ENCODE measurements at places on chromosomes 4 and X.

DNA sequence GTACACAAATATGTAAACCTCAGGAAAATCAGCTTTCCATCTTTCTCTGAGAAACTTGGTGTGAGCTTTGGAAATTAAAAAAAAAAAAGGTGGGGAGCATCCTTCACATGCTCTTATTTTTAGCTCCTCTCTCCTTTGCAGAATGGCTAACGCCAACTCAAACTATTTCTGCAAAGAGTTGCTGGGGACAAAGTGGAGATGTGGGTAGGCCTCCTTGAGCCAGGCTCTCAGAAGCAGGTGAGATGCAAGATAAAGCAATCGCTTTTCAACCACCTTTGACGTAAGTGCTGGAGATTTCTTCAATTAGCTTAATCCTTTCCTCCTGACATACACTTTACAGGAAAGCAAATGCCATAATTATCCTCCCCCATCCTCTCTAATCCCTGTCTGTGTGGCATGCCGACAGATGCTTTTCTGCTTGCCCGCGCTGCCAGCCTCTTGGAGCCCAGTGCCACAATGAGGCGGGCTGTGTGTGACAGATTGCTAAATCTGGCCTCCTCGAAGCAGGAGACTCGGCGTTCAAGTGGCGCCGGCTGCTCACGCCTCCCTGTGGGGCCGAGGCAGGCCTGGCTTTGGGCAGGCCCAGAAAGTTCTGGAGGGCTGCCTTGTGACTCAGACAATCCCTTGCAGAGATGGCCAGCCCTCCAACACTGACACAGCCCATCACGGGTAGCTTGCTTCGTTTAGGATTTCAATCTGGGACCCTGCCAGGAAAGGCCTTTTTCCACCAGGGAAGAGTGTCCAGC is 64.9 kb upstream of the SOD3 start:
- peak; percentile 34 for DNase-seq

DNA sequence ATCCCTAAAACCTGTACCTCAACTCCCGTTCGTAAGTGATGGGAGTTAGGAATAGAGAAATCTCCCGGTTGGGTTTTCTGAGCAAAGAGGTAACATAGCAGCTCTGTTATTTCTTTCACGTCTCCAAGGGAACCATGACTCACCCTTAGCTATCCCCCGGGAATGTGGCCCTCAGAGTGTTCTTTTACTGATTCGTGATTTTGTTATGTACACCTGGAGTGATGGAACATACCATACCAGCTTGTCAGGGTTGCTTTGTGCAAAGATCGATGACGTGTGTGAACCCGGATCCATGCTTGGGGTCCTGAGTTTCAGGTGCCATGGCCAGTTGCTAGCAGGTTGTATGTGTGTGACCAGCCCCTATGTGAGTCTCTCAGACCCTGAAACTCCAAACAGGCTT is 52.6 kb downstream of the HPRT1 start:
- peak; percentile 75 for DNase-seq

GRCh38 chr4:1502976-1503375 is 96.7 kb upstream of the NKX1-1 start:
- DNase-seq, result no peak

DNA sequence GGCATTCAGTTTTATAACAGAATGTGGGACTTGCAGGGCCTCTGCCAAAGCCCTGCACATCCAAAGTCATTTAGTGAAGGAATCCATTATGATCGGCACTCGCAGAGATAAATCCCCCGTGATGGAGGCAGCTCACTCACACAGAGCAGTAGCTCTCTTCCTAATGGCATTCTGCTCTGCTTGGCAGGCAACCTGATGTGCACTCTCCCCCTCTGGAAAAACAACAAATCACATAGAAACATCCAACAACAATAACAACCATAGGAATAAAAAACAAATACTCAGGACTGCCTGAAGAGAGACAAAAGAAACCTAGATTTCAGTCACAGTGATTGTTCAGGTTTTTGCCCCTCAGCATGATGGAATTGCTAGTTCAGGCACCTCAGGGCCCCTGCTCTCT is 59.7 kb downstream of the NAA11 start:
- DNase-seq, result no peak

GRCh38 chr4:55169352-55169961 is 44.1 kb upstream of the KDR start:
- peak; percentile 43 for DNase-seq

DNA sequence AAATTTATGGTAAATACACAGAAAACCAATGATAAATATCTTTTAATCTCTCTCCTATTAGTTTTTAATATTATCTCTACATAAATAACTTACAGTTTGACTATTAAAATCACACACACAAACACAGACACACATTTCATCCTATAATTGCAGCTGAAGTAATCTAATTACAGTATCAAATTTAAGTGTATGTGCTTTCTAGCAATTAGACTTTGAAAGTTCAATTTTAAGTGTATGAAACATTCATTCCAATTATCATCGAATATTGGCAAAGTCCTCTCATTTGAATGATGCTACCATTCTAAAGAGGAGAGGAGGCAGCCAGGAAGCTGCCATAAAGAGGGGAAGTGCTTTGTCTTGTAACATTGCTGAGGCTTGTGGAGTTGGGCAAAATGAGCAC is 221.2 kb upstream of the PABPC4L start:
- no peak for DNase-seq

DNA sequence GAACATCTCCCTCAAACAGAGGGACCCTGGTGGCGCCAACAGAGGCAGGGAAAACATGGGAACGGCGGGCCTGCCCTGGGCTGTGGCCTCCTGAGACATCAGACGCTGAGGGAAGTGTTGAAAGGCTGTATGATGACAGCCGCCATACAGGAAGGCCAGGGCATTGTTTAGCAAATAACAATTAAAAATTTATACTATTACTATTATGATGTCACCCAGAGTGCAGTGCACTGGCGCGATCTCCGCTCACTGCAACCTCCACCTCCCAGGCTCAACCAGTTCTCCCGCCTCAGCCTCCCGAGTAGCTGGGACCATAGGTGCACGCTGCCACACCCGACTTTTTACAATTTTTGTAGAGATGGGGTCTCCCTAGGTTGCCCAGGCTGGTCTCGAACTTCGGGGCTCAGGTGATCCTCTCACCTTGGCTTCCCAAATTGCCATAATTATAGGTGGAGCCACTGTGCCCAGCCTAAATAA is 54.6 kb downstream of the CPZ start:
- no peak for DNase-seq

GRCh38 chr4:123096038-123096437 is 173.6 kb upstream of the NUDT6 start:
- DNase-seq, result peak; percentile 31

- no peak for DNase-seq
Measured at GRCh38 chr4:170386511-170386910, 296.8 kb upstream of the AADAT start.

GRCh38 chrX:2694914-2695267 is 3.8 kb downstream of the CD99 start:
- peak; percentile 52 for DNase-seq

GRCh38 chr4:6497796-6498195 is 25.4 kb upstream of the PPP2R2C start:
- no peak for DNase-seq

DNA sequence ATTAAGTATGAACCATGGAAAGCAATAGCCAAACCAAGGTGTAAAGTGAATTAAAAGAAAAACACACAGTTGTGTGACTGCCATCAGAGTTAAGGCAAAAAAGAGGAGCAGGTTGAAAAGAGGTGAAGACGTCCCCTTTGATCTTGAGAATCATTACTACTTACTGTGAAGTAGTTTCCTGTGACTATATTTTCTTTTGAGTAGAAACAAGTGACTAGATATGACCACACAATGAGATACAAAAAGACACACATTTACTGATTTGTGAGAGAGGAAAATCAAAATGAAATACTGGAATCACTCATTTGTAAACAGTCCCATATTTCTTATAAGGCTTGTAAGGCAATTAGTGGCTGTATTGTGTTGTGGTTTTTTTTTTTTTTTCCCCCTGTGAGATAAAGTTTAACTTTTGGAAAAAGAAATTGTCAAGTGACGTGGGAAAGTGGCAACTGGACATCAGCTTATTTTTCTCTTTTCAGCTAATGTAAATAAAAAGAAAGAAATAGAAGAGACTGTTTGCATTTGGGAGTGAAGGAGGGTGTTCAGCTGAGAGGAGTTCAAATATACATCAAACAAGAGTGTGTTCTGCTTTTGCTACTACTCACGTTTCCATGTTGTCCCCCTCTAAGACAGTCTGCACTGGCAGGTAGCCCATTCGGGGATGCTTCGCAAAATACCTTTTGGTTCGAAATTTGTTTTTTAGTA is 106.4 kb upstream of the FTHL17 start:
- DNase-seq, result no peak

GRCh38 chr4:24805566-24805965 is 10.2 kb downstream of the SOD3 start:
- DNase-seq, result no peak

DNA sequence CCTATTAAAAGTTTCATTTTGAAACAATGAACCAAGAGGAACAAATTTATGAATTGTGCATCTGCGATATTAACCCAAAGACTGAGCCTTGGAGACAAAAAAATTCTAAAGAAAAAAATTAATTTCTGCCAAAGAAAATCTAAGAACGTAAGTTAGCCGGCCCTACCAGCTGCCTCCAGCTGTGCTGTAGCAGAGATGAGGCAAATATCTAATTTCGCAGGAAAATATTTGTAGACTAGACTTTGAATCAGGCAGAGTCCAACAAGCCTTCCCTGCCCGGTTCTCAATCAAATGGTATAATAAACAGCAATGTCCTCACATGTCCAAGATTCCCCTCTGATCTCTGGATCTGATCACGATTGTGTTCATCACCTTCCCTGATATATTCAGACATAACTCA is 21.2 kb upstream of the SMIM20 start:
- DNase-seq, result no peak

DNA sequence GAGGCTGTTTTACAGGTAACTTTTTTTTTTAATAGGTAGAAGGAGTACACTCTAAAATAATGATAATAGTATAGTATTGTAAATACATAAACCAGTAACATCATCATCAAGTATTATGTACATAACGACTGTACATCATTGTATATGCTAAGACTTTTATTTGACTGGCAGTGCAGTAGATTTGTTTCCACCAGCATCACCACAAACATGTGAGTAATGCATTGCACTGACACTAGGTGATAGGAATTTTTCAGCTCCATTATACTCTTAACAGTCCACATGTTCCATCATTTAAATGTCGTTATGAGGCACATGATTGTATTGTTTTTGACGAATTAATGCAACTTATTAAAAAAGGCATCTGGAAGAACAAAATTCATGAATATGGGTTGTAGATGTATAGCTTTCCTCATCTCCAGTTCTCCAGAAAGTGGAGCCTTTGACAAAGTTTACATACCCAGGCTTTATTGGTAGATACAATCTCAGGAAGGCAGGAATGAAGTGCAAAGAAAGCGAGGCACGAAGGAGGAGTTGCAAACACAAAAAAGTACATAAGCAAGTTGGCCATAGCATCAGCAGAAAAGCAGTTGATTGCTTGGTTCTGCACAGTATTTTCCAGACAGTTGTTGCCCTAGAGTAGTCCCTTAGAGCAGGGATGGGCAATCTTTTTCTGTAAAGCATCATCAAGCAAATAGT is 336.9 kb upstream of the NR3C2 start:
- no peak for DNase-seq

DNA sequence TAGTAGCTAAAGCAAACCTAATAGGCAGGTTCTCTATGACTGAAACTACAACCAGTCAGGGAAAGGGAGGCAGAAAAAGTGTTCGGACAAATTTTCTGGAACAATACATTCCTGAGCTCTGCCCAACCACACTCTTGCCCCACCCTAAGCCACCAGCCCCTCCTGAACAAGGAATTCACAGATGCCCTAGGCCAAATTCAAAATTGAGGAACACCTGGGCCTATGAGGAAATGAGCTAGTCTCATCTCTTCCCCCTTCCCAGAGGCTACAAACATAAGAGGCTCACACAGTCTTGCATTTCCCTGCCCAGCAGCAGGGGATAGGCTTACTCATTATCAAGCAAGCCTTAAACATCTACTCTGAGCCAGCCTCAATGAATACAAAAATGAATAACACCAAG is 284.7 kb downstream of the ZNF674 start:
- no peak for DNase-seq

DNA sequence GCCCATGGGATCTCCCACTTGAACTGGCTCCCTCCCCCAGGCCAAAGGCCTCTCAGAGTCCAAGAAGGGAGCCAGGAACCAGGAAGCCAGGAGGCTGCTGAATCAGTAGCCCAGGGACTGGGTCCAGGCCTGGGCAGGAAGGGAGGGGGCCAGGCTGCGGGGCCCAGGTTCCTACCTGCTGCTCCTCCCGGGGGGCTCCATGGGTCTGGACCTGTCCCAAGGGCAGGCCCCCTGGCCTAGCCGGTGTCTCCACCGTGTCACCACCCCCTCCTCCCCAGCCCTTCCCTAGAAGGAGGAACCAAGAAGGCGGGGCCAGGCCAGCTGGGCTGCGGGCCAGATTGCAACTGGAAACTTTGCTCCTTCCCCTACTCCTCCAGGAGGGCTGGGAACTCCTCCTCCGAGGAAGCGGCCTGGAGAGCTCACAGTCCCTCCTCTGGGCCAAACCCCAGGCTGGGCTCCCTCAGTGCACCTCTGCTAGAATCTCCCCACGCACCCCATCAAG is at the start of gene IQSEC2:
IQSEC2 (minus strand) TSS at position 264 of the 502 bp plus-strand sequence.
- DNase-seq, result peak; percentile 84

DNA sequence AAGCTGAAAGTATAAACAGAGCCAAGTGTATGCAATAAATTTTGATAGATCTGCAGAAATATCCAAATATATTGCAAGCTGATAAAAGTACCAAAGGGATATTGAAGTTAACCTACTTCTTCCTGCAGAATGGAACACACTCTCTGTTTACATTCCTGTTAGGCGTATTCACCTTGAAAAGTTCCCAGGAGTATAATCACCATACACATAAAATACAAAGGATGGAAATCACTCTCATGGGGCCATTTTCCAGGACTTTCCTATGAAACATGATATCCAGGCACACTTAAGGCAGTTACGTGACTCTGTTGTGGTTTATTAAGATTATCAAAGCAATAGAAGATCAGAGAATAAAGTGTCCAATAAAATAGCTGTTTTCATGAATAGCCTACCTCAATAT is 1142.3 kb downstream of the NLGN4X start:
- DNase-seq, result no peak

DNA sequence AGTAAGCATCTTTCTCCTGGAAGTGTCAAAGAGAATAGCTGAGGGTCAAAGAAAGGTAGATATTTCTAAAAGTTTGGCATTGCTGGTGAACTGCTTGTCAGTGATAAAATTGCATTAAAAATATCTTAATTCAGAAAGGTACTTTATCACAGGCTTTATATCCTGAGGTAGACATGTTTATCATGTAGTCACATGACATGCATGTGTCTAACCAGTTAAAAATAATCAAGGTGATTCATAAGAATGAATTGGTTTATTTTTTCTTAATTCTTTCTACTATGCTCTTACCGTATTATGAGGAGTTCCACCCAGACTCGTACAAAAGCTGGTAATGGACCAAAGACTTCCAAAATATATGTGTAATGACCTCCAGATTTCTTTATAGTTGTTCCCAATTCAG is 6.1 kb downstream of the SLC7A11 start:
- DNase-seq, result peak; percentile 45
